ENCODE measurements at places on chromosomes 13 and 19. TPM values are rescaled to one million over a fixed set of nuclear protein-coding genes. Genes with fewer than 3 reads are reported as not detected.

The C13orf42 gene
- total RNA-seq = not detected

The ZNF441 gene
- total RNA-seq = 12.0 TPM

The ZNF235 gene
- total RNA-seq = 3.5 TPM

The NXNL1 gene
- not detected for total RNA-seq

The ESD gene
- 48.2 TPM for total RNA-seq

The COX6B1 gene
- 541 TPM for total RNA-seq

The WDR88 gene
- not detected for total RNA-seq

The CA11 gene
- total RNA-seq = 1.1 TPM

The RDH8 gene
- total RNA-seq = not detected

The HIPK4 gene
- total RNA-seq = under 0.01 TPM

The EPS8L1 gene
- not detected for total RNA-seq

The FSD1 gene
- 6.8 TPM for total RNA-seq

The SNAPC2 gene
- 7.3 TPM for total RNA-seq

The ZNF226 gene
- 24.9 TPM for total RNA-seq

The APOC1 gene
- total RNA-seq = 0.47 TPM

The CEACAM1 gene
- total RNA-seq = not detected

The SHANK1 gene
- 0.68 TPM for total RNA-seq

The GPC5 gene
- total RNA-seq = 0.12 TPM

The CGB3 gene
- not detected for total RNA-seq

The KCNJ14 gene
- total RNA-seq = 0.59 TPM

The CYP4F3 gene
- total RNA-seq = not detected

The CHST8 gene
- total RNA-seq = not detected

The DHDH gene
- total RNA-seq = 0.82 TPM

The KLC3 gene
- total RNA-seq = 0.23 TPM

The COQ8B gene
- total RNA-seq = 22.8 TPM

The ACP7 gene
- total RNA-seq = 0.23 TPM

The MYPOP gene
- total RNA-seq = 1.1 TPM

The EDDM13 gene
- not detected for total RNA-seq

The ZFP30 gene
- total RNA-seq = 7.1 TPM

The ERCC5 gene
- 35.1 TPM for total RNA-seq

The HIF3A gene
- total RNA-seq = 3.3 TPM

Data from smooth muscle cell of the coronary artery (primary cell).